ENCODE measurements at places on chromosomes 12 and 14.

- no peak for DNase-seq
Observed at GRCh38 chr12:77019920-77020319, 45.4 kb downstream of the E2F7 start.

GRCh38 chr14:70706177-70706576 is 64.5 kb downstream of the TTC9 start:
- no peak for DNase-seq

GRCh38 chr12:129827866-129828384 is 75.9 kb downstream of the TMEM132D start:
- no peak for DNase-seq

DNA sequence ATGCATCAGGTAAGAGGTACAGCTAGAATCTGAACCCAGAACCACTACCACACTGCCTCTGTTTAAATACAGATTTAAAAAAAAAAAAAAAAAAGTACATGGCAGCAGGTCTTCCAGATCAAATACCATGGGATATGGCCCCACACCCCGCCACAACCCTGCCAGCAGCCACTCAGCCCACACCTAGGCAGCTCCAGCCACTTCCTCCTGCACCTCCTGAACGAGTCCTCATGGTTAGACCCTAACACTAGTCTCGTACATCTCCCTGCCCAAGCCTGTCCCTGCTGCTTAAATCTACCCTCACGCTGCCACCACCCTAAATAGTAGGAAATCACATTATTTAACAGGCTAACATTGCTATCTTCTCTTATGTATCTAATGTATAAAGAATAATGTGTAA is 12.6 kb downstream of the SETD3 start:
- DNase-seq = no peak

- no peak for DNase-seq
Observed at GRCh38 chr12:54988402-54989054, 4.0 kb upstream of the TESPA1 start.

- DNase-seq = no peak
Observed at GRCh38 chr14:65333943-65334687, 78.4 kb upstream of the FUT8 start.

GRCh38 chr14:29709490-29709889 is 218.2 kb downstream of the PRKD1 start:
- no peak for DNase-seq

DNA sequence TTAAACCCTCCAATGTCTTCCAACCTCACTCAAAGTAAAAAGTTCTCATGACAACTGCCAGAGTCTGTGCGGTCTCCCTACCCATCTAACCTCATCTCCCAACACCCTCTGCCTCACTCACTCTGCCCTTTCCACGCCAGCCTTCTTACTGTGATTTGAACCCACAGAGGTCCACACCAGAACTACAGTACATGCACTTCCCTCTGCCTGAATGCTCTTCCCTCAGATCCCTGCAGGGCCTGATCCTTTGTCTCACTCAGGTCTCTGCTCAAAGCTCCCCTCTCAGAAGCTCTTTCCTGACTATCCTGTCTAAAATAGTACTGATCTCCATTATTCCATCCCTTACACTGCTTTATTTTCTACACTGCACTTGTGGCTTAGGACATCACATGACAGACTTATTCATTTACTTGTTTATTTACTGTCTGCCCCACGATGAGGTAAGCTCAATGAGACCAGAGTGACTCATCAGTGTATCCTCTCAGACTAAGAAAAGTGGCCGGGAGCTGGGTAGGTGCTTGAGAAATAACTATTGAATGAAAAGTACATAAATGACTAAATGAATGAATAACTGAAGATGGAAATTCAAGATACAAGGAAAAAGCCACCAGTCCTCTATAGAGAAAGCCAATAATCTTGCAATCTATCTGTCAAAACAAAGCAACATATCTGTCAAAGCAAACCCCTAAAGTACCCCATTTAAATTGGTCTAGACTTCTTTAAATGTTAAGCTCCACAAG is 17.1 kb downstream of the POMT2 start:
- DNase-seq = no peak

GRCh38 chr14:72521968-72522741 is 371.7 kb downstream of the DPF3 start:
- no peak for DNase-seq

GRCh38 chr12:22609501-22609900 is 15.5 kb upstream of the ETNK1 start:
- no peak for DNase-seq

Data from frontal cortex (tissue), 4 donors.